ENCODE measurements at places on chromosomes 7 and 10.

DNA sequence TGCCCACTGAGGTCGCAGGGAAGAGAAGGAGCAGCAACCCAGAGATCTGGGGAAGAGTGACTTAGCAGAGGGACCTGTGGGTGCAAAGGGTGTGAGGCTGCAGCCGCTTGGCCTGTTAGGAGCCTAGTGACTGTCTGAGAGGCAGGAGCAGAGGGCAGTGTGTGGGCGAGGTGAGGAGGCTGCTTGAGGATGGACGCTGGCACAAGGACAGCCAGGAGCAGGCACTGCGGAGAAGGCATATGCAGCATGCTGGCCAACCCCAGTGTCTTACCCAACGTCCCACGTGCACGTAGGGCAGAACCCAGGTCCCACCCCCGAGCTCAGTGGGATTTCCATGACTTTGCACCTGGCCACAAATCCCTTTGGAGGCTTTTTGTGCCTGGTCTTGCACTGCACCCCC, 54.1 kb downstream of the C10orf105 start:
- no peak for DNase-seq

- no peak for DNase-seq
Measured at GRCh38 chr7:25964483-25964991, 187.5 kb upstream of the NFE2L3 start.

DNA sequence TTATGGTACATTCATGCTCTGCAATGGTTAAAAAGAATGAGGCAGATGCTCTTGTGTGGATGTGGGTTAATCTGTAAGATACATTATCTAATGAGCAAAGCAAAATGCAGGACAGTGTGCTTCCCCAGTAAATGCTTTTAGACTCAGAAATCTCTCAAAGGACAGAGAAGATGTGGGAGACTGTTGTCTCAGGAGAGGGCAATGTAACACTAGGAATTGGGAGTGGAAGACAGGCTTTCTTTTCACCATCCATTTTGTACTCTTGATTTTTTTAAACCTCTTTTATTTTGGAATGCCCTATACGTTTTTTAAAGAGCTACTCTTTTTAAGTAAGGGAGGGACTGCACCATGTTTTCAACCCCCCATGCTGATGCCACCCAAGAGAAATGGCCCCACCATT, 77.5 kb upstream of the ADAM12 start:
- no peak for DNase-seq

GRCh38 chr7:159197066-159197975, 52.7 kb upstream of the VIPR2 start:
- DNase-seq, result no peak

DNA sequence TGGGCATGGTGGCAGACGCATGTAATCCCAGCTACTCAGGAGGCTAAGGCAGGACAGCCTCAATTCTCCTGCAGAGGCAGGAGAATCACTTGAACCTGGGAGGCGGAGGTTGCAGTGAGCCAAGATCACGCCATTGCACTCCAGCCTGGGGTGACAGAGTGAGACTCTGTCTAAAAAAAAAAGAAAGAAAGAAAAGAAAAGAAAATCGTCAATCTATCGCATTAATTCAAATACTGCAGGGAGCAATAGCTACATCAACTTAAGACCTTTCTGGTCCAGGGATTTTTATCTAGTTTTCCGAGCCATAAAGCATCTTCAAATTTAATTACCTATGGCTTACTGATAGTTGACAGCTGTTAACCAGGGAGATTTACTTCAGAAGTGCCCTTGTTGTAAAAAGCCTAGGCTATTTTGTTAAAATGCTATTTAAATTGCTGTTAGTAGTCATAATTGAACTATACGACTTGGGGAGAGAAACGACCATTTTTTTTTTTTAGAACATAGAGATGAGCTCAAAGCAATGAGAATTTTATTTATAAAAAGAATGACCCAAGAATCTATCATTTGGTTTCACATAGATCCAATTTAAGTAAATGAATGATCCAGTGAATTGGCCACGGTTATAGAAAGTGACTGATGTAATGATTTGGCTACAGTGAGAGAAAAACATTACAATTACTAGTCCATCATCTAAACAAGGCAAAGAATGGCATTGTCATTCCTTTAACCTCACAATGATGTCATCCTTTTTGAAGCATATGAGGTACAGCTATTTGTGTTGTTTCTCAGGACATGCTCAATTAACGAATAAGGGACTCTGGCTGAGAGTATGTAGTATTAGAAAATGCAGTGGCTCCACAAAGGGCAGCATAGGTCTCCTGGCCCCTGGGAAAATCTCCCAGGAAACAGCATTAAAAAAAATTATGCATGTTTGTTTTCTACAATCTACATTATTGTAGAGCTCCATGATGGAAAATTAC, 85.3 kb downstream of the SEMA3C start:
- no peak for DNase-seq

DNA sequence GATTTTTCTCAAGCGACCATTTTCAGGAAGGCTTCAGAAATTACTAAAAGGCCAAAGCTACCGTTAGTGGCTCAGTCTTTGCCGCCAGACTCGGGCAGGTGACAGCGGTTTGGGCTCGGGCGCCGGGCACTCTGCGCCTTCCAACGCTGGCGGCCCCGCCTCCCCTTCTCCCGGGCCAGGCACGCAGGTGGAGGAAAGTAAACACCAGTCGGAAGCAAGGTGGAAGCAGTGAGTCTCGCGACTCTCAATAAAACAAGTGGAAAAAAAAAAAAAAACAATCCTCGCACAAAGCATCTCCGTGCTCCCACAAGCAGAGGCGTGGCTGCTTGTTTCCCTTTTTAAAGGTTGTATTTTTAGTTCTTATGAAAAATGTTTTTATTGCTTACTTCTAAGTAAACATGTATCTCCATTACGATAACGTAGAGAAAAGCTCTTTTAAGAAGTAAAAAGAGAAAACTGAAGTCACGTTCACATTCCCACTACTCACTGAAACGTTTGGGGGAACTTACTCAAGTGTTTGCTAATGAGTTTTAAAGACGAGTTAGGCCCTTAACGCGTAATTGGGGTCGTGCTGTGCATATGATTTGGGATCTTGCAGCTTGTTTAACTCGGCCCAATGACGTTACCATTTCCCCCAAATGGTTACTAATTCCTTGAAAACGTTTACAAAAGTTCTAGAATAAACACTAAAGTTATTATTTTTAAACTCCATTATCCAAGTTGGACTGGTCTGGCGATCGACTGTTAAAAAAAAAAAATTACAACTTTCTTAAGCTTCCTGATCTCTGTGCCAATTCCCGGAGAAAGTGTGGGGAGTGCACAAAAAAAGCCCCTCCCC, 864 bp downstream of the CDCA7L start:
- DNase-seq, result peak; percentile 47

- no peak for DNase-seq
Measured at GRCh38 chr10:93757801-93758507, at the start of gene LGI1. Gene LGI1 (plus strand): TSS chr10:93757936. CDS start chr10:93758145, 209 bp downstream.

DNA sequence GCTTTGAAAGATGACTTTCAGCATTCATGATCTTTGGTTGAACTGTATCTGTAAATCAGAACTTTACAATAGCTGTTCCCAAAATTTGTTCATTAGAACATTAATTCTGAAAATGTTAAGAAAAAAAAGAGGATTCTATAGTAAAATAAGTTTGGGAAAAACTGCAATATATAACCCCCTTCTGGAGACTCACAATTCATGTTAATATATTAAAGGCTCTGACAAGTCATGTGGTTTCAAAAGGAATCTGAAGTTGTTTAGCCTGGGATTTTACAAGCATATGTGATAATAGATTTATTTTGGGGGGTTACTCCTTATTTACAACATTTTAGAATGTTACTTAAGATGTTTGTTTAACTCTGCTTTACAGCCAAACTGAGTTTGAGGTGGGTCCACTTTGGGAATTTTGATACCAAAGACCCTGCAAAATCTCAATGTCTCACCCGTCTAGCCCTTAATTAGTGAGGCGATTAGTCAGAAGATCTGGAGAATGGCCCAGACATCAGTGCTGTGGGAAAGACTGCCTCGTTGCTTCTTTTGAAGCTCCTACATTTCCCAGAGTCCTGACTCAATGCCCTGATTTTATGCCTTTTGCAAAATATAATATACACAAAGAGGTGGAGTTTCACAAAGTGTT, 40.0 kb downstream of the CDK1 start:
- DNase-seq, result peak; percentile 69

GRCh38 chr7:36344622-36345021, 45.0 kb upstream of the ANLN start:
- no peak for DNase-seq

GRCh38 chr10:70115948-70116682, 16.5 kb downstream of the AIFM2 start:
- peak; percentile 79 for DNase-seq

DNA sequence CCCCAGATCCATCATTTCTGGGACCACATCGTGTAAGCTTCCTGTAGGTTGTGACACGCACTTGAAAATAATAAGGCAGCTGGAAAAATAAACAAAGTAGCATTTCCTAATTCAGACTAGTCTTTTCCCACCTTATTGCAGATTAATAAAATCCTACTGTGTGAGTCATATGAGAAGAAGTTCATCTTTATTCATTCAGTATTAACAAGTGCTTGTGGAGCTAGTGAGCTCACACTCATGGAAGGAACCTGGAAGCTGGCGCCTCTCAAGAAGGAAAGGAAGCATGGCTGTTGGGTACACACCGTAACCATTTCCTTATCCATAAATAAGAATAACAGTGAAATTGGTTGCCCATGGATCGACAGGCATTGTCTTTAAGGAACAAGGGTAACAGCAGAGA, 152.6 kb upstream of the PFKP start:
- DNase-seq, result no peak

DNA sequence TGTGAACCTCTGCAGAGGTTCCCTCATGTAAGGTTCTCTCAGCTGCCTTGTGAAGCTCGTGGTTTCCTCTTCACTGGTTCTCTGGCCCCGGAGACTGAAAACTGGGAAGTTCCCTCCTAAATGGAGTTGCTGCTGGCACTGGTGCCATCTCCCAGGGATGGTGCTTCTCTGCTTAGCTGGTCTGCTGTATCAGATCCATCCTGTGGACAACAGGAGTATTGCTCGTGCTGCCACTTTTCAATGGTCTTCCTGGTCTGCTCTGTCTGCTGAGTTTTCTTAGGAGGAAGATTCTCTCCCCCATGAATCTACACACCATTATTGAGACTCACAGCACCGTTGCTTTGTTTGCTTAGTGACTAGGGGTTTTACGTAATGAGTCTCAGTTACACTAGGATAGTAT, 247.8 kb downstream of the OTUD1 start:
- DNase-seq, result no peak

GRCh38 chr7:74429153-74429747, 24.5 kb upstream of the GTF2IRD1 start:
- no peak for DNase-seq

- peak; percentile 63 for DNase-seq
Measured at GRCh38 chr7:122885583-122886356, 490 bp downstream of the CADPS2 start.

DNA sequence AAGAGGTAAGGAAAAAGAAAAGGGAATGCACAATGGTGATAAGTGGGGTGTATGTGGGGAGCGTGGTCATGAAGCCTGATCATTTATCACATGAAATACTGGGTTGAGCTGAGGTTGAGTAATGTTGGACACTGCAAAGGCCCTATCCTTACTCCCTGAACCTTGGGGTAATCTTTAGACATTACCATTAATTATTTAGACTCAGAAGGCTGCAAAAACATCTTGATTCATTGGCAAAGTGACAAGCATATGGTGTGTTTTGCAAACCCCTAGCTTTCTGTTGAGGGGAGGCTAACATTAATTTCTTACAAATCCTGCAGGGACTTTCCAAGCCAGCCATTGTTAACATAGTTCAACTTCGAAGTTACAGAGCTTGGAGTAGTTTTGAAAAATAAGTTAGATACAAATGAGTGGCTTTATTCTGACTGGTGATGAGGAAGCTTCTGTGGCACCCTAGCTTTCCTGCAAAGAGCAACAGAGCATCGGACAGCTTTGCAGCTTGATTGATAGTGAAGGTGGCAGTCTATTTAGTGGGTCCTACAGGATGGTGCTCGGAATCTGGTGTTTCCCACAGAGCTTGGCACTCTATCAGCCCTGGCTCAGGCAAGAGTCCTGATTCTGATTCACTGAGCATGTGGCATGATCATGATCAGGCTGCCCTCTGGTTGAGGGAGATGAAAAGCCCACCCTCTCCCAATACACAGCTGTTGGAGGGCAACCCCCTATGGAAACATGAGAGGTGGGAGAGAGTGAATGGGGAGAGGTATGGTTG, 153.7 kb upstream of the NPVF start:
- DNase-seq, result no peak

GRCh38 chr10:67723601-67724000, 27.6 kb upstream of the CTNNA3 start:
- no peak for DNase-seq

DNA sequence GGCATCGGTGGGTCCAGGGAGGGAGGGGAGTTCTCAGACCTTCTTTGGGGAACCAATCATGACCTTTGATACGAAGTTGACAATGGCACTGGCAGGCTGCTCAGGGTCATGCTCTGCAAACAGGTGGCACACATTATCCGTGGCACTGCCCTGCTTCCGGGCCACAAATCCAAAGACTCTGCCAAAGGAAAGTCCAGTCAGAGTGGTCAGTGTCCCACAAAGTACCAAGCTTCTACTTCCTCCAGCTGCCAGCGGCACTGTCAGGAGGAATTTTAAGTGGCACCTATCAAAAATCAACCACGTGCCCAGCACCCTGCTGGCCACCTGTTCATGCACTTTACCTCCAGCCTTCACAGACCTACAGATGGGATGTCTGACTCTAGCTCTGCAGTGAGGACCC, 303.9 kb downstream of the TNS3 start:
- DNase-seq, result no peak

DNA sequence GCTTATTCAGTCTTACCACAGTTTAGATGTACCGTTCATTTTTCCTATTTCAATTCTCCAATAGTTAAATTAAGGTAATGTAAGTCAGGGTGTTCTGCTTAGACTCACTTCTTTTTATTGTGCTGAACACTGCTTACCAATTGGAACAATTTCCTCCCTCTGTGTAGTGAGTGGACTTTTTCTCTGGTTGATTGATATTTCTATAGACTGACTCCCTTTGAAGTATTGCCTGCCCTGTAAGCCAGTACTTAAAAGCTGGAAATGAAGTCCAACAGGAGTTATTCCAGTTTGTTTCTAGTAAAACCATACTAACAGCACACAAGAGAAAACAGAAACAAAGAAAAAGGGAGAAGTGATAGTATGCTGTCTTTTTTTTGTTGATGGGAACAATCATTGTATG, 1674.9 kb downstream of the REEP3 start:
- DNase-seq, result no peak

DNA sequence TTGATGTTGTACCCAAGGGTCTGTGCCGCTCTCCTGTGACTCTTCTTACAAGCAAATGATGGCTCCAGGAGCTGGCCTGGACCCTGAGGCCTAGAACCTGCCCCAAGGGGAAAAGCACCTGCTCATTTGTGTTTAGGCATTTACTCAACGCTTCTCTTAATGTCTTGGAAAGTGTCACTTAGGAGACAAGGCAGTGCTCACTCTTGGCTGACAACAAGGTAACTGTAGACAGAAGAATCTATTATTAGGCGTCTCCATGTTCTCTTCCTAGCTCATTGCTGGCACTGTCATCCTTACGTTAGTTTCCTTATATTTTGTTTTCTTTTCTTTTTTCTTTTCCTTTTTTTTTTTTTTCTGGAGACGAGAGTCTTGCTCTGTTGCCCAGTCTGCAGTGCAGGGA, 38.1 kb upstream of the SUN1 start:
- no peak for DNase-seq

GRCh38 chr10:63825111-63825510, 303.9 kb downstream of the REEP3 start:
- DNase-seq, result peak; percentile 6
